ENCODE measurements at places on chromosomes 2 and 18. TPM values are rescaled to one million over a fixed set of nuclear protein-coding genes. Genes with fewer than 3 reads are reported as not detected.

The IL1RL2 gene
- not detected for total RNA-seq

The UGT1A4 gene
- not detected for total RNA-seq

The CDH19 gene
- total RNA-seq, result not detected

The BCL2 gene
- total RNA-seq, result 0.98 TPM

The FTCDNL1 gene
- 0.67 TPM for total RNA-seq

The NEB gene
- 1.2 TPM for total RNA-seq

The SLC16A14 gene
- total RNA-seq, result under 0.01 TPM

The GREB1L gene
- total RNA-seq, result 6.0 TPM

The GLB1L gene
- 6.9 TPM for total RNA-seq

The NEU4 gene
- not detected for total RNA-seq

The DIS3L2 gene
- total RNA-seq, result 32.0 TPM

The NDUFB3 gene
- total RNA-seq, result 50.3 TPM

The KCNG3 gene
- under 0.01 TPM for total RNA-seq

The ACVR1 gene
- total RNA-seq, result 21.2 TPM

The DNAJC5G gene
- 0.98 TPM for total RNA-seq

The RAX gene
- not detected for total RNA-seq

The C2orf66 gene
- total RNA-seq, result under 0.01 TPM

The TNFRSF11A gene
- total RNA-seq, result 11.9 TPM

The CPLX4 gene
- not detected for total RNA-seq

The PNKD gene
- 21.9 TPM for total RNA-seq

The ANKRD39 gene
- total RNA-seq, result 5.6 TPM

The LBX2 gene
- 3.8 TPM for total RNA-seq

The C2orf76 gene
- total RNA-seq, result 8.2 TPM

The TFPI gene
- total RNA-seq, result 693 TPM

The MSTN gene
- total RNA-seq, result 0.10 TPM

The RPL31 gene
- 1,275 TPM for total RNA-seq

The LRATD1 gene
- total RNA-seq, result 6.2 TPM

The IL1A gene
- 0.57 TPM for total RNA-seq

The ARHGEF33 gene
- total RNA-seq, result 0.19 TPM

The AMER3 gene
- total RNA-seq, result not detected

The ECEL1 gene
- total RNA-seq, result not detected

The CFAP65 gene
- not detected for total RNA-seq

The R3HDM1 gene
- total RNA-seq, result 17.5 TPM

The STON1 gene
- 4.8 TPM for total RNA-seq

The HOXD4 gene
- 9.4 TPM for total RNA-seq

The RAB27B gene
- 0.10 TPM for total RNA-seq

The DLGAP1 gene
- 0.10 TPM for total RNA-seq

The PDCD1 gene
- total RNA-seq, result not detected

The MC2R gene
- not detected for total RNA-seq

The TRIM54 gene
- total RNA-seq, result 0.33 TPM

The TLX2 gene
- total RNA-seq, result not detected

The CENPA gene
- 5.2 TPM for total RNA-seq

The ARHGAP15 gene
- not detected for total RNA-seq

The SKOR2 gene
- total RNA-seq, result not detected

The PRSS56 gene
- not detected for total RNA-seq

The NEUROD1 gene
- not detected for total RNA-seq

The SCYGR4 gene
- total RNA-seq, result not detected

The G6PC2 gene
- total RNA-seq, result not detected

Data from vein endothelial cell (primary cell).